ENCODE measurements at places on chromosomes 2 and 18. TPM values are rescaled to one million over a fixed set of nuclear protein-coding genes. Genes with fewer than 3 reads are reported as not detected.

Gene KLHL29
- total RNA-seq = 26.1 TPM

- H3K4me1 ChIP-seq = peaks cover 4% of the 10 kb centered on the region
- H3K27ac ChIP-seq = no peak overlapping the region
- H3K4me3 ChIP-seq = no peak overlapping the region
- H3K36me3 ChIP-seq = no peaks in the 10 kb centered on the region
- no peak for DNase-seq
Observed at GRCh38 chr2:218438596-218438995, 19.7 kb downstream of the VIL1 start.

GRCh38 chr2:75241696-75242095, 42.4 kb upstream of the TACR1 start:
- H3K4me1 ChIP-seq = peaks cover 6% of the 10 kb centered on the region
- no peak overlapping the region for H3K4me3 ChIP-seq
- no peaks in the 10 kb centered on the region for H3K36me3 ChIP-seq
- H3K27me3 ChIP-seq = no peaks in the 10 kb centered on the region

- no peak overlapping the region for H3K4me3 ChIP-seq
- H3K27ac ChIP-seq = no peak overlapping the region
- no peak for DNase-seq
Observed at GRCh38 chr2:120580709-120581108, 155.0 kb upstream of the GLI2 start.

DNA sequence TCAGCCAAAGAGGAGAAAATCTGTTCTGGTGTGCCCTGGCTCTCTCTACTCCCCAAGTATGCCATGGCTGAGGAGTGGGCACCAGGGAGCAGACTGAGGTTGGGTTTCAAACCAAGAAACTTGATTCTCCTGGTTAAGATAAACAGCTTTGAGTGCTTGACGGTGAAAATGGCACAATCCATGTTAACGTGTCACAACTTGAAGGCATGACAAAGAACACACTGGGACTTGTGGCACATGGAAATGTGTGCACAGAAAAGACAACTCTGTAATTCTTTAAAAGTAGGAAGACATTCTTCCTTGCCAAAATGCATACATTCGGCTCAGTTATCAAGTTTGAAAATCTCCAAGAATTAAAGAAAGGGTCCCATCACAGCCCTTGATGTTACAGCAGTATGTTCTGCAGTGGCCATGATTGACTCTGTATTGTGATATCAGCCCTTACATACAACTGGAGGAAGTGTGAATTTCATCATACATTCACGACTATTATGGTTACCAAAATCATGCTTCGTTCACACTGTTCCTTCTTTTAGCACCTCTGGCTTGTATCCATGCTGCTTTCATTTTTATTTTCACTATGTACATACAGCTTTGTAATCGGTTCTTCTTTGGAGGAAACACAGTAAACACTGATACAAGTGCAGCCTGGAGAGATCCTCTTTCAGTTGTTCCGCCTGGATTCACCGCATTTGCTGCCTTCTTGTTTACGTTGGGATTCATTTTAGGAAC, 15.6 kb upstream of the ACTG2 start:
- peaks cover 43% of the 10 kb centered on the region for H3K4me1 ChIP-seq
- H3K27me3 ChIP-seq = no peaks in the 10 kb centered on the region
- H3K27ac ChIP-seq = peak overlapping the region; percentile 87

DNA sequence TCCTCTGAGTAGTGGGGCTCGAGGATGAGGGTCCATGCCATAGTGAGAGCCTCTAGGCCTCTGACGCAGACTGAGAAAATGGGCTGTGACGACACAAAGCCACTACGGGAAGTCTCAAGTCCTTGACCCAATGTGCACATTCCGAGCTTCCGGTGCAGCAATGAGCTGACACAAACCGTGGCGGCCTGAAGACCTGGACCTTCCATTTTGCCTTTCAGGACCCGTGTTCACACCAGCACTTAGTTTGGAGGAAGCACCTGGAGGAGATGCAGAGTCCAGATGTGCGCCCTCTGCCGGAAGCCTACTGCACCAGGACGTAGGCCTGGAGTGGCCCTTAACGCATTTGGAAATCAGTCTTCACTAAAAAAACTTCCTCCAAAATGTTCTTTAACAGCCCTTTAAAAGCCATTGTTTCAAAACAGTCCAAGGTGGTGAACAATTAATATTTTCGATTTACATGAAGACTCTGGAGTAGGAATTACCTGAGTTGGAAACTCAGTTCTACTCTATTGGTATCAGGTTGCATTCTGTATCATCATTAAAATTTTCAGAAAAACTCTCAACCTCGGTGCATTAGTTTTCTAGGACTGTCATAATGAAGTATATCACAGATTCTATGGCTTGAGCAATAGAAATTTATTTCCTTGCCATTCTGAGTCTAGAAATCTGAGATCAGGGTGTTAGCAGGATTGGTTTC, 33.9 kb downstream of the BMP10 start:
- peaks cover 16% of the 10 kb centered on the region for H3K4me1 ChIP-seq
- H3K27ac ChIP-seq = no peak overlapping the region
- no peak for DNase-seq
- no peak overlapping the region for H3K4me3 ChIP-seq
- no peaks in the 10 kb centered on the region for H3K27me3 ChIP-seq

DNA sequence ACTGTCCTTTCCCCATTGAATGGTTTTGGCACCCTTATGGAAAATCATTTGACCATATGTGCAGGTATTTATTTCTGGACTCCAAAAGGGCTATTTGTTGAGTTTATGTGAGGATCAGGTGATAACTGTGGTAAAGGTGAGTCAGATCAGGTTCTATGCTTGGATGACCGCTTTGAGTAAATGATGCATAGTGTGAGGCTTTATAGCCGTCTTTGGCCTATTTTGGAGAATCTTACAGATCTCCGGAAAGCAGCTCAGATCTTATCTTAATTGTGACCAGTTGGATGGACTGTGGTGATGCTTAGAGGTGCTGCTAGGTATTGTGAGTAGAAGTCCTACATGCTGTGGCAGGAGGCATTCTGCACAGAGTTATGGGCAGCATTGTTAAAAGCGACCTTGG, 126.2 kb downstream of the METTL8 start:
- no peaks in the 10 kb centered on the region for H3K36me3 ChIP-seq
- no peak overlapping the region for H3K27ac ChIP-seq
- H3K4me1 ChIP-seq = no peaks in the 10 kb centered on the region
- DNase-seq = no peak
- no peak overlapping the region for H3K4me3 ChIP-seq

Gene COL3A1
- 200 TPM for total RNA-seq

GRCh38 chr18:63523660-63524059, 18.5 kb upstream of the SERPINB12 start:
- peaks cover 3% of the 10 kb centered on the region for H3K27me3 ChIP-seq
- H3K27ac ChIP-seq = no peak overlapping the region
- DNase-seq = no peak
- no peaks in the 10 kb centered on the region for H3K4me1 ChIP-seq
- no peaks in the 10 kb centered on the region for H3K36me3 ChIP-seq

- H3K4me3 ChIP-seq = no peak overlapping the region
- no peak for DNase-seq
- no peaks in the 10 kb centered on the region for H3K27me3 ChIP-seq
- H3K27ac ChIP-seq = no peak overlapping the region
Observed at GRCh38 chr2:138171244-138171643, 207.0 kb downstream of the HNMT start.

Gene TDRD15
- not detected for total RNA-seq

Gene BBS5
- 7.5 TPM for total RNA-seq

- no peak for DNase-seq
- H3K4me1 ChIP-seq = peaks cover 80% of the 10 kb centered on the region
- no peak overlapping the region for H3K4me3 ChIP-seq
Observed at GRCh38 chr2:98459496-98460175, 15.0 kb downstream of the INPP4A start.

DNA sequence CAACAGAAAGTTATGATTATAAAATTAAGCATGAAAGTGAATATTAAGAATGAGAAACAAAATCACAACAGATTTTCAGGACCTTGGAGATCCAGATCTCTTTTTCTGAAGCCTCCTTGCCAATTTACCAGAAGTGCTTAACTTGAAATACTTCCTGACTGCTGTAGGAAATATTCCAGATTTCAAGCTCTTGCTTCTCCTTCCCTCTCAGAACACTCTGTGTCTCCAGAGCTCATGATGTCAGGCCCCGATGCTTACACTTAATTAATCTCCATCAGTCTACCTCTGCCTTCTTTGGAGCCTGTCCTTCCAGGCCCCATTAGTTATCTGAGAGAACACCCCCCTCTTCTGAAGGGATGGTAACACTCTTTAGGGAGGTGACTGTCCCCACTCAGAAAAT, 20.7 kb upstream of the NT5C1B start:
- DNase-seq = no peak
- H3K27me3 ChIP-seq = no peaks in the 10 kb centered on the region
- H3K4me3 ChIP-seq = no peak overlapping the region
- H3K4me1 ChIP-seq = peaks cover 35% of the 10 kb centered on the region
- H3K27ac ChIP-seq = peak overlapping the region; percentile 66

- no peaks in the 10 kb centered on the region for H3K36me3 ChIP-seq
- no peak overlapping the region for H3K4me3 ChIP-seq
- no peaks in the 10 kb centered on the region for H3K4me1 ChIP-seq
- H3K27ac ChIP-seq = no peak overlapping the region
- no peaks in the 10 kb centered on the region for H3K27me3 ChIP-seq
- DNase-seq = no peak
Observed at GRCh38 chr2:177964892-177965291, 107.7 kb downstream of the PDE11A start.

Gene MREG
- total RNA-seq = 0.91 TPM

DNA sequence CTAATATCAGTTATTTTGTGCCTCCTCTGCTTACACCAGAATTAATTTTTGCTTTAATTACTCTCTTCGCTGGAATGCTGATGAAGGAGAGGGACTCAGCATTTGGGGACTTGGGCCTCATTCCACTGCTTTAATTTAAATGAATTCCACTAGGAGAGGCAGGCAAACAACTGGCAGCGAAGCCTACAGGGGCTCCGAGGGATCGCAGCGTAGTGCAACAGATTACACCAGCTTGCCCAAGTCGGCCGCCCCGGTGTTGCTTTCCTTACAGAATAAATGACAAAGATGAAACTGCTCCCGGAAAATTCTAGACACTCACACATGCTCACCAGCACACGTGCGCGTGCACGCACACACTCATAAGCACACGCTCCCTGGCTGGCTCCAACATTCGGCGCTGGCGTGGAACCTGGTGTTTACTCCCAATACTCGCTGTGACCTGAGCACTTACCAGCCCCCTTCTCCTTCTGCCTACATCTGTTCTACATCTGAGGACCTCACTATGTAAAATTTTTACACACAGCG, 175.4 kb downstream of the ZNF521 start:
- no peak overlapping the region for H3K4me3 ChIP-seq
- no peaks in the 10 kb centered on the region for H3K36me3 ChIP-seq
- no peak overlapping the region for H3K27ac ChIP-seq
- no peaks in the 10 kb centered on the region for H3K27me3 ChIP-seq
- DNase-seq = no peak

GRCh38 chr2:70515938-70516337, 37.7 kb downstream of the TGFA start:
- no peak overlapping the region for H3K4me3 ChIP-seq
- DNase-seq = no peak
- H3K27ac ChIP-seq = no peak overlapping the region

DNA sequence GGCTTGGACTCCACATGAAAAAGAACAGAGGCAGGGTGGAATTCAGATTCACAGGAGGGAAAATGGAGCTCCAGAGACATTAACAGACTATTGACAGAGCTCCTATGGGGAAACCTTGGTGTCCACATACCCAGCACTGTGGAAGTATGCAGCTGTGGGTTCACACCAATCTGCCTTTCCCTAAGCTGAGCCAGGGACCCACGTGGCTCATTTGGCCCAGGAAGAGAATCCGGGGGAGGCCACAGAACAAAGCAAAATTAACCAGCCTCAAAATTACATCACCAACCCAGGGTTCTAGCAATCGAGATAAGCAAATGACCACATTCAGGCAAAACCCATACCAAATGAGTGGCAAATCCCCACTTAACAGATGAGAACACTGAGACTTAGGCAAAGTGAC, 105.8 kb upstream of the TWIST2 start:
- H3K27ac ChIP-seq = no peak overlapping the region
- no peak for DNase-seq
- no peaks in the 10 kb centered on the region for H3K4me1 ChIP-seq
- no peaks in the 10 kb centered on the region for H3K36me3 ChIP-seq
- no peaks in the 10 kb centered on the region for H3K27me3 ChIP-seq
- H3K4me3 ChIP-seq = no peak overlapping the region

GRCh38 chr18:55376387-55376786, 211.6 kb downstream of the TCF4 start:
- H3K4me1 ChIP-seq = no peaks in the 10 kb centered on the region
- no peak overlapping the region for H3K27ac ChIP-seq
- no peaks in the 10 kb centered on the region for H3K36me3 ChIP-seq
- no peaks in the 10 kb centered on the region for H3K27me3 ChIP-seq
- DNase-seq = no peak

Gene ARHGEF33
- 0.71 TPM for total RNA-seq

Gene DNAH6
- total RNA-seq = 0.11 TPM

- no peaks in the 10 kb centered on the region for H3K27me3 ChIP-seq
- DNase-seq = no peak
- H3K4me3 ChIP-seq = no peak overlapping the region
- no peaks in the 10 kb centered on the region for H3K36me3 ChIP-seq
Observed at GRCh38 chr2:11123856-11124759, 31.2 kb upstream of the SLC66A3 start.

Gene PROKR1
- not detected for total RNA-seq

DNA sequence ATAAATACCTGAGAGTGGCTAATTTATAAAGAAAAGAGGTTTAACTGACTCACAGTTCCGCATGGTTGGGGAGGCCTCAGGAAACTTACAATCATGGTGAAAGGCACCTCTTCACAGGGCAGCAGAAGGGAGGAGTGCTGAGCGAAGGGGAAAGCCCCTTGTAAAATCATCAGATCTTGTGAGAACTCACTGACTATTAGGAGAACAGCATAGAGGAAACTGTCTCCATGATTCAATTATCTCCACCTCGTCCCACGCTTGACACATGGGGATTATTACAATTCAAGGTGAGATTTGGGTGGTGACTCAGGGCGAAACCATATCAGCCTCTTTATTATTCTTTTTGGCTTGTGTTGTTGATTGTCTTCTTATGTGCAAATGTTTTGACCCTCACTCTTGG, 76.2 kb downstream of the WDR7 start:
- peaks cover 20% of the 10 kb centered on the region for H3K36me3 ChIP-seq
- H3K27me3 ChIP-seq = no peaks in the 10 kb centered on the region
- no peak overlapping the region for H3K27ac ChIP-seq
- no peak overlapping the region for H3K4me3 ChIP-seq

DNA sequence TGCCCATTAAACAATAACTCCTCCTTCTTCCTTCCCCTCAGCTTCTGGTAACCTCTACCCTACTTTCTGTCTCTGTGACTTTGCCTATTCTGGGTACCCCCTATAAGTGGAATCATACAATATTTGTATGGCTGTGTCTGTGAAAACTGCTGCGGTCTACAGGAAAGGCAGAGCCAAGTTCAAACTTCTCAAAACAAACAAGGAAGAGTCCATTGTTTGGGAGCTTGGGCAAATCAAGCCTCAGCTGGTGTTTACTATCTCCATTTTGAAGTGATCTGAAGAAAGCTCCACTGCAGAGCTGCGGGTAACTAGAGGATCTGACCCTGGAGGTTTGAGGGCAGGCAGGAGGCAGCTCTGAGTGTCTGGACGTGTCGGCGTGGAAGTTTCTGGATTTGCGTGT, 48.6 kb upstream of the DAPL1 start:
- H3K4me3 ChIP-seq = no peak overlapping the region
- no peaks in the 10 kb centered on the region for H3K4me1 ChIP-seq
- peaks cover 29% of the 10 kb centered on the region for H3K27me3 ChIP-seq
- H3K36me3 ChIP-seq = no peaks in the 10 kb centered on the region
- no peak overlapping the region for H3K27ac ChIP-seq

GRCh38 chr2:238130111-238130695, 8.3 kb upstream of the KLHL30 start:
- H3K4me1 ChIP-seq = peaks cover 5% of the 10 kb centered on the region
- no peaks in the 10 kb centered on the region for H3K36me3 ChIP-seq
- H3K4me3 ChIP-seq = no peak overlapping the region
- H3K27me3 ChIP-seq = no peaks in the 10 kb centered on the region
- H3K27ac ChIP-seq = no peak overlapping the region

Gene RHOB
- 1,532 TPM for total RNA-seq
